Mesenchymal stem cell (in vitro differentiated cells and primary cell): ENCODE measurements at places on chromosomes 6 and 20.

DNA sequence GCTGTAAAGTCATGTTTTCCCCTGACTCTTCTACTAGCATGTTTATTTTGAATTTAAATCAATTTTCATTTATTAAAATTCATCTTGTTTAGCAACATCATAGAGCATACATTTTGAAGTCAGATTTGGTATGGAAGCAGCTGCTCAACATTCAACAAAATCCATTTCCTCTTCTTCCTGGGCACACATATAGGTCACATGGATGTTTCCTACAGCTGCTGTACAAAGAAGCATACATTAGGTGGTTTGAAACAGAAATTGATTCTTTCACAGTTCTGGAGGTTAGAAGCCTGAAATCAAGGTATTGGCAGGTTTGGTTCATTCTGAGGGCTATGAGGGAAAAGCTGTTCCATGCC is 495.2 kb downstream of the RFPL4B start:
- no peaks in the 10 kb centered on the region for H3K4me1 ChIP-seq
- H3K27ac ChIP-seq, result no peak overlapping the region
- no peaks in the 10 kb centered on the region for H3K36me3 ChIP-seq
- no peaks in the 10 kb centered on the region for H3K27me3 ChIP-seq
- no peak overlapping the region for H3K4me3 ChIP-seq
- DNase-seq, result no peak

GRCh38 chr6:78513856-78514255 is 353.5 kb upstream of the IRAK1BP1 start:
- H3K4me3 ChIP-seq, result no peak overlapping the region
- no peaks in the 10 kb centered on the region for H3K27me3 ChIP-seq
- no peak overlapping the region for H3K27ac ChIP-seq
- H3K4me1 ChIP-seq, result no peaks in the 10 kb centered on the region
- no peaks in the 10 kb centered on the region for H3K36me3 ChIP-seq

GRCh38 chr20:33689973-33690372 is 3.8 kb upstream of the E2F1 start:
- H3K4me3 ChIP-seq, result no peak overlapping the region
- no peaks in the 10 kb centered on the region for H3K36me3 ChIP-seq
- peaks cover 21% of the 10 kb centered on the region for H3K4me1 ChIP-seq
- H3K27ac ChIP-seq, result no peak overlapping the region
- DNase-seq, result peak; percentile 91

DNA sequence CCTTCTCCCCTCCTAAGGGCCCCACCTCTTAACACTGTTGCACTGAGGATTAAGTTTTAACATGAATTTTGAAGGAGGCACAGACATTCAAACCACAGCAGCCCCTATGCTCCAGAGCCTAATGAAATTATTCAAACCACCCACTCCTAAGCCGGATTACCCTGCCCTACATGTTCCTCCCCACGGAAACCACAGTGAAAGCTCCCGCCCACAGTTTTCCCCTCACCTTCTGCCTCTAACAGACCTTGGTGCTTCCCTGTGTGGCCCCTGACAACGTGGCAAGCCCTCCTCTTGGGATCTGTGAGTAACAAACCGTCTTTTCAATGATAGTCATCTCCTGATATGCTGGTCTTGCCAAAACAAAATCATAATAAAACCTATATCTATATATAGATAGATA is 74.8 kb downstream of the RIN2 start:
- no peak overlapping the region for H3K27ac ChIP-seq
- H3K27me3 ChIP-seq, result no peaks in the 10 kb centered on the region
- no peak for DNase-seq
- no peak overlapping the region for H3K4me3 ChIP-seq

DNA sequence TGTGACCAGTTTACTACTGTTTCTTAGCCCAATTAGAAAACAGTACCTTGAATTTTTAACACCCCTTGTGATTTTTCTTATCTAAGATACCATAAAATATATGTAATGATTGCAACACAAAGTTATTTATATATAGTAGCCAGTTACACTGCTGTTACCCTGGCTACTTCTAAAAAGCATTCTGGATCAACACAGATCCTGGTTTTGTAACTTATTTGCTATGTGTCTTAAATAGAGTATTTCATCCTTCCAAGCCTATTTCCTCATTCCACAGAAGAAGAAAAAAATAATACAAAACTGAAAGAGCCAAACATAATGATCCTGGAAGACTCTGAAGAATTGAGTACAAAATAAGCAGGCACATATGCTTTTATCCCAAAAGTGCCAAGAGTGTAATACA is 19.0 kb upstream of the GSTA4 start:
- peaks cover 3% of the 10 kb centered on the region for H3K4me1 ChIP-seq
- H3K4me3 ChIP-seq, result no peak overlapping the region
- no peaks in the 10 kb centered on the region for H3K27me3 ChIP-seq
- peak; percentile 57 for DNase-seq
- no peak overlapping the region for H3K27ac ChIP-seq

GRCh38 chr6:111803371-111803770 is 69.9 kb downstream of the FYN start:
- H3K27ac ChIP-seq, result no peak overlapping the region
- DNase-seq, result no peak
- no peaks in the 10 kb centered on the region for H3K27me3 ChIP-seq
- peaks cover 8% of the 10 kb centered on the region for H3K36me3 ChIP-seq
- H3K4me3 ChIP-seq, result peak overlapping the region; percentile 2

DNA sequence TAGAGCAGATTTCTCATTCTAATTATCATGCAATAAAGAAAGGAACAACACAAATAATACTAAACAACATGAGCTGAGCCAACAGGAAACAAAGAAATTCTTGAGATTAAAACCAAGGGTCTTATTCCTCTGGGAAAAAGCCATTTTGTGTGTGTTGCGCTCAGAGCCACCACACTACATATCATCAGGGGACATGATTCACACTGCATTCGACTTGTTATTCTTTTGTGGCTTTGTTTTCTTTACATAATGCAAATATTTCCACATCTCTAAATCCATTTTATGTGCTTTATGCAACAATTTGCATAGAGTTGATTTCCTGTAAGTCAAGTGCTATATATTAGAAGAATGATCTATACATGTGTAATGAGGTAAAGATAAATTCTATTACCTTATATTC is 719.6 kb downstream of the TBC1D32 start:
- no peak overlapping the region for H3K4me3 ChIP-seq
- DNase-seq, result no peak
- no peaks in the 10 kb centered on the region for H3K36me3 ChIP-seq
- no peak overlapping the region for H3K27ac ChIP-seq

- peaks cover 15% of the 10 kb centered on the region for H3K27me3 ChIP-seq
- H3K4me3 ChIP-seq, result no peak overlapping the region
- no peaks in the 10 kb centered on the region for H3K36me3 ChIP-seq
- peaks cover 1% of the 10 kb centered on the region for H3K4me1 ChIP-seq
- DNase-seq, result no peak
Measured at GRCh38 chr6:170111816-170112582, 178.9 kb downstream of the DLL1 start.

DNA sequence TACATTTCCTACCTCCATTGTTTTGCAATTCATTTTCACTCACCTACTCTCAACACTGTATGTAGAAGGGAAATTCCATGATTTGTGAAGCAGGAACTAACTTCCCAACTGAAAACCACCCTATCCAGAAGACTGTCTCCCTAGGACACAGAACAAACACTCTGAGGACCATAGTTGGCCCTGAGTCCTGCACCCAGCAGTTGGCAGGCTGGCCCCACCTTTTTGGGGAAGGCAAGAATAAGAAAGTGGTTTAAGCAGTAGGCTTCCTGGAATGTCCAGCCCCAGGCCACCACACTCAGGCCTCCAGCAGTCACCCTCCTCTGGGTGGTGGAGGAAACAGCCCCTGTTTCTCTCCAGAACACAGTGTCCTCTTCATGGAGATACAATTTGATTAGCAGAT is 258.8 kb downstream of the ARHGAP18 start:
- H3K4me3 ChIP-seq, result no peak overlapping the region
- H3K27ac ChIP-seq, result no peak overlapping the region
- DNase-seq, result no peak
- H3K4me1 ChIP-seq, result no peaks in the 10 kb centered on the region

GRCh38 chr20:61445741-61446140 is 193.7 kb downstream of the CDH4 start:
- H3K4me3 ChIP-seq, result no peak overlapping the region
- H3K4me1 ChIP-seq, result peaks cover 16% of the 10 kb centered on the region
- H3K27ac ChIP-seq, result no peak overlapping the region
- DNase-seq, result no peak
- no peaks in the 10 kb centered on the region for H3K36me3 ChIP-seq

GRCh38 chr6:15623276-15624116 is 39.3 kb downstream of the DTNBP1 start:
- H3K27ac ChIP-seq, result no peak overlapping the region
- H3K4me3 ChIP-seq, result no peak overlapping the region
- peak; percentile 45 for DNase-seq
- peaks cover 18% of the 10 kb centered on the region for H3K36me3 ChIP-seq

- no peak for DNase-seq
- no peak overlapping the region for H3K4me3 ChIP-seq
- no peak overlapping the region for H3K27ac ChIP-seq
- no peaks in the 10 kb centered on the region for H3K36me3 ChIP-seq
- no peaks in the 10 kb centered on the region for H3K27me3 ChIP-seq
Measured at GRCh38 chr20:16885746-16886145, 137.6 kb downstream of the OTOR start.

DNA sequence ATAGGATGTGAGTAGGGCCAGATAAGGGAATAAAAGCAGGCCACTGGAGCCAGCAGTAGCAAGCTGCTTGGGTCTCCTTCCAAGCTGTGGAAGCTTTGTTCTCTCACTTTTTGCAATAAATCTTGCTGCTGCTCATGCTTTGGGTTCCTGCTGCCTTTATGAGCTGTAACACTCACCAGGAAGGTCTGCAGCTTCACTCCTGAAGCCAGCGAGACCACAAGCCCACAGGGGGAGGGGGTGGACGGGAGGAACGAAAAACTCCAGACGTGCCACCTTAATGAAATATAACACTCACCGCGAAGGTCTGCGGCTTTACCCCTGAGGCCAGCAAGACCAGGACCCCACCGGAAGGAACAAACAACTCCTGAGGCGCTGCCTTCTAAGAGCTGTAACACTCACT is 1324.4 kb upstream of the EYS start:
- peaks cover 2% of the 10 kb centered on the region for H3K4me1 ChIP-seq
- H3K27me3 ChIP-seq, result no peaks in the 10 kb centered on the region
- no peak overlapping the region for H3K27ac ChIP-seq
- no peak overlapping the region for H3K4me3 ChIP-seq
- no peak for DNase-seq
